ENCODE measurements at places on chromosomes 7 and 10.

DNA sequence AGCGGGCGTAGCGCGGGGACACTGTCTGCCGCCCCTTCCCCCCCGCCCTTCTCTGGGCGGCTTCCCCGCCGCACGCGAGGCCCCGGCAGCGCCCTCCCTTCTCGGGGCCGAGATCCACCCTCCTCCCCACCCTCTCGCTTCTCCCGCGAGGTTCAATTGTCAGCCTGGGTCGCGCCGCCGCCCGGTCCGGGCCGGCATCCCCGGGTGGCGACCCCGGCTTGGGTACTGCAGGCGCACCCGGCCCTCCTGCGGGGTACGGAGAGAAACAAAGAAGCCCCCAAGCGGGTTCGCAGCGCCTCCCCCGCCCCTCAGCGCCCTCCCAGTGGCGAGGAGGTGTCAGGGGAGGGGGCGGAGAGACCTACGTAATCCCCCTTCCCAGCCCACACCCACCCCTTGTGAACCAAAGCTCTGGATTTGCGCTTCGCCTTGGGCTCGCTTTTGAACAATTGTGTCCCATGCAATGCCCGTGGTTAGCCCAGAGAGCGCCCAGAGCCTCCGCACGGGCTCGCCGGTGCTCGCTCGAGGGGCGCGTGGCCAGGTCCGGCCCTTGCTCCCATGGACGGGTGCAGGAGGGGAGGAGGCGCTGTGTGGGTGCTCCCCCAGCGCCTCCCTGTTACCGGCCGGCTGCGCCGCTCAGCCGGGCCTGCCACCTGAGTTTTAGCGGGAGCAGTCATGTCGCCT is 634 bp downstream of the HECW1 start:
- no peak for DNase-seq

- no peak for DNase-seq
Observed at GRCh38 chr10:65968871-65969270, 957.0 kb upstream of the LRRTM3 start.

GRCh38 chr10:21403256-21404015 is 122.0 kb downstream of the SKIDA1 start:
- no peak for DNase-seq

DNA sequence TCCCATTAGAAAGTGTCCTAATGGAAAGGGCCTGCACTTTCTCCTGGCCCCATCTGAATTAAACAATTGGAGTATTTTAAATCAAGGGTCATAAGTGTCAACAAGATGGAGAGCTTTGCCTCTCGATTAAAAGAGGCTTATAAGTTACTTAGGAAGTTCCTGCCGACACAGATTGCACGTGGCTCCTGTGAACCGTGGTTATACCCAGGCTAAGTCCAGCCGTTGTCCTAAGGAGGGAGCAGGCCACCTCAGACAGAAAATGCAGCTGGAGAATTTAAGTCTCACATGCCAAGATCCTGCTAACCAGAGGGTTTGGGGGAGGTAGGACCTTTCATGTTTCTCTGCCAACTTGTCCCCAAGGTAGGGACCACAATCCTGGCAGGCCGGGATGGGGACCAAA is 626.5 kb upstream of the GALNT17 start:
- no peak for DNase-seq

GRCh38 chr10:31867646-31868045 is 61.0 kb downstream of the ARHGAP12 start:
- DNase-seq: no peak

Measured in AG04449 (cell line).